Prostate gland (tissue), 2 donors: ENCODE measurements at places on chromosomes 1 and 21.
A peak's percentile ranks its signal among the peaks of the same experiment; 100 is the strongest.

- no peak for DNase-seq
Observed at GRCh38 chr1:21042929-21043605, 133.6 kb downstream of the EIF4G3 start.

DNA sequence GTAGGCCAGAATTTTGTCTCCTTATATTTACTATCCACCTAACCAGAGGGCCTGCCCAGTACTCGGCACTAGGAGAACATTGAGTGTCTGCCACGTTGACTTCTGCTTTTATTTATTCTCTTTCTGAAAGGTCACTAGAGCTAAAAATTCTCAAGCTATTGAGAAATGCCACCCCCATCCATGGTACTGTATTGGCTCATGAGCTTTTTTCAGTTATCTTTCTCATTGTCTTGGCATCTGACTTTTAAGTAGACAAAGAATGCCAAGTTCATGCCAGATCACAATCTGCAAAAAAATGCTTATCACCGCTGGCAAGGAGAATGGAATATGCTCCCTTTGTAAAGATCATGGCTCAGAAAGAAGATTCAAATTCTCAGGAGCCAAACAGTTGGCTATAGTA lies 49.8 kb upstream of the MROH9 start:
- DNase-seq, result no peak

- no peak for DNase-seq
Observed at GRCh38 chr1:64235181-64235580, 31.8 kb downstream of the UBE2U start.

GRCh38 chr1:207935166-207935583 lies 24.2 kb upstream of the CD34 start:
- no peak for DNase-seq

DNA sequence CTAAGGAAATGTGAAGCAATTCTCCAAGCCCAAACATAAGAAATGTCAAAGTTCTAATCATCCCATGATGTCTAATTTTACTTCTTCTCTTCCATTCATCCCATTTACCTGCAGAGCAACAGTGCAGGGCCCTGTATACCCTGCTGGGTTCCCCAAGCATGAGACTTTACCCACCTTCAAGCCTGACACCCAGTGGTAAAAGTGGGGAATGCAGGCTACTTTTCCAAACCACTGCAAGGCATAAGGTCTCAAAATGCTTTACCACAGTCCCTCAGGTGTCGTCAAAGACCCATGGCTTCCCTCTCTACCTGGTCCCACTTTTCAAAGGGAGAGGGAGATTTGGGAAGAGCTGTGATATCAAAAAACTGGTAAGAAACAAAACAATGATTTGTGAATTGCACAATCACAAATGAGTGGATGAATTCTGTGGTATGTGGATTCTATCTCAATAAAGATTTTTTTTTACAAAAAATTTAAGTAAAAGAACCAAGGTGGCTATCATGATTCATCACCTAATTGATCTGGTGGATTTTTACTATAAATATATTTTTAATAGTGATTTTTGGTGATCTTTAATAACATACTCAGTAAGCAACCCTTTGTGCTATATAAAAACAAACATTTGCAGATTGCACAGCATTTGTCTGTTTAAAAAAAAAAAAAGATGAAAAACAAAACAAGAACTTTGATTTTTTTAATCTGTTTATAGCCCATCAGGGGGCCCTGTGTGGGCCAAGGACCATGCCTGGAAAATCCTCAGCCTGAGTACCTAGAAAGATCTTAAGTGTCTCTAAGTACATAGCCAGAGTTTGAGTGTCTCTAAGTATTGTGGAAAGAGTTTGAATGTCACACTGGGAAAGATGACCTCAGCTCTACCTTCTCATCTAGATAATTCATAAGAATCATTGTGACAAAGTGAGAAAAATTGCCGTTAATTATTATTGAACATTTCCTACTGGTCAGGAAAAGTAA lies 73.1 kb upstream of the GJB5 start:
- DNase-seq, result peak; percentile 24

GRCh38 chr1:21822349-21822748 lies 10.3 kb downstream of the LDLRAD2 start:
- DNase-seq, result no peak

DNA sequence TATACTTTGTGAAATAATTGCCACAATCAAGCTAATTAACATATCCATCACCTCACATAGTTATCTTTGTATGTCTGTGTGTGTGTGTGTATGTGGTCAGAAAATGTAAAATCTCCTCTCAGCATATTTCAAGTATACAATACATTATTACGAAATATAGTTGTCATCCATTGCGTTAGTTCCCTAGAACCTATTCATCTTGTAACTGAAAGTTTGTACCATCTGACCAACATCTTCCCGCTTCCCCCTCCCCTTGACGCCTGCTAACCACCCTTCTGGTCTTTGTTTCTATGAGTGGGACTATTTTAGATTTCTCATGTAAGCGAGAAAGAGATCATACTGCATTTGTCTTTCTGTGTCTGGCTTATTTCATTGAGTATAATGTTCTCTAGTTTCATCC lies 455.3 kb downstream of the KCNT2 start:
- no peak for DNase-seq

DNA sequence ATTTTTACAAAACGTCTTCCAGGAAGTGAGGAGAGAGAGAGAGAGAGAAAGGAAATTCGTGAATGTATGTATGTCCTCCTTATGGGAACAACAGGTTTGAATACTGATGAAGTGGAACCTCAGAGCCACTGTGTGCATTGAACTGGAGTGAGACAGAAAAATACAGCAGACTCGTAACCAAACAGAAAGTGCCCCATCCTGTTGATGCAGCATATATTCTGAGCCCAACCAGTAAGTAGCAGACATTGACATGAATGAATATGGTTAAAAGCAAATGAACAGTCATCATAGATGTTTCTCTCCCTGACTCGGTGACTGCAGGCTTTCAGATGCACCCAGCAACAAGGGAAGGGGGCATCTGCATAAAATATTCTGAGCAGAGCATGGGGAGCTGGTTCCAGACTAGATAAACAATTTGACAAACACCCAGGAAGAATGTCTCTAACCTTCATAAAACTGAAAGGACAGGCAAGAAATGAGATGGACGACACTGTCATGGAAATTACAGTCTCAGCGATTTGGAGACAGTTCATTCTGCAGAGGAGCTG lies 471.0 kb upstream of the PBX1 start:
- DNase-seq, result no peak

- DNase-seq, result no peak
Observed at GRCh38 chr21:33829844-33830243, 85.8 kb downstream of the ATP5PO start.

DNA sequence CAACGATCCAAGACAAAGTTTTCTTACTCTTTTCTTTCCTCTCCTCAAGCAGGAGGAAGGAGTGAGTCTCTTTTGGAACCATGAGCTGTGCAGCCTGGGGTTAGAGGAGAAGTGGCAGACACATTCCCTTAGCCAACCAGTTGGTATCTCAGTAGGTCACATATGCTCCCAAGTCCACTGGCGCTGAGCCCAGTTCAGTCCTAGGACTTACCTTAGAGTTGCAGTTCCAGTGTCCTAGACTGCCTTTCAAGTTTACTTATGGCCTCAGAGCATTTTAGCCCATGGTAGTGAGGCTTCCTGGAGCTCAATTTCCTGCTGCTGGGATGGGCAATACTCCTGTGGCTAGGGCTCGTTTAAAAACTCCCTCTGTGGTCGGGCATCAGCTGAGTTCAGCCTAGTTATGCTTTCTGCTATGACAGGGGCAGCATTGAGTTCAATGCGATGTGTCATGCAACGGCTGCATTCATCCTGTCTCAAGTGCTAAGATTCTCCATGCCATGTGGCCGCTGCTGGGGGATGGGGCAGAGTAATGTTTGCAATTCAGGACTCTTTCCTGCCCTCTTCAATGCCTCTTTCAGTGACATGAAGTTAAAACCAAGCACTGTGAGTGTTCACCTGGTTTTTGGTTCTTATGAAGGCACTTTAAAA lies 103.8 kb downstream of the LRRC7 start:
- DNase-seq, result no peak

- DNase-seq, result no peak
Observed at GRCh38 chr21:37075214-37075770, 2.2 kb downstream of the TTC3 start.

DNA sequence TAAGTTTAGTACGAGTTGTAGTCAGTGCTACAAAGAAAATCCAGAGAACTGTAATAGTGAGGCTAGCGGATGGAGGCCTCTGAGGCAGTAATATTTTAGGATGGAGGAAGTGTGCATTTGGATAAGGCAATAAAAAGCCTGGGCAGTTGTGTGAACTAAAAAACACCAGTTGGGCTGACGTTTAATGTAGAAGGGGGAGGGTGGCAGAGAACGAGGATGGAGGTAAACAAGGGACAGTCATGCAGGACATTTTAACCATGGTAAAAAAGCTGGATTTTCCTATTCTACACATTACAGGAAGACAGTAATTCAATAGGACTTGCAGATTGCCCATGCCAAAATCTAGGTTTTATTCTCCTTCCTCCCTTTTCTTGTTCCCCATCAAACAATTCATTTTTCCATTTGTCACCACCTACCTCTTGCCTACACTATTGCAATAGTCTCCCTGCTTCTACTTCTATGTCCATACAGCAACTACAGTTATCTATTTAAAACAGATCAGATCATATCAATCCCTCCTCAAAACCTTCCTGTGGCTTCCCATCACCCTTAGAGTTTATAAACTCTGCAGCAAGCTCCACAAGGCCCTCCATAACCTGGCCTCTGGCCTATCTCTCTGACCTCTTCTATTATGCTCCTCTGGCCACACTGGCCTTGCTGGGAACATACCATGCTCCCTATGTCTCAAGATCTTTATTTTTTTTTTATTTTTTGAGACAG lies 27.7 kb downstream of the ERO1B start:
- no peak for DNase-seq

DNA sequence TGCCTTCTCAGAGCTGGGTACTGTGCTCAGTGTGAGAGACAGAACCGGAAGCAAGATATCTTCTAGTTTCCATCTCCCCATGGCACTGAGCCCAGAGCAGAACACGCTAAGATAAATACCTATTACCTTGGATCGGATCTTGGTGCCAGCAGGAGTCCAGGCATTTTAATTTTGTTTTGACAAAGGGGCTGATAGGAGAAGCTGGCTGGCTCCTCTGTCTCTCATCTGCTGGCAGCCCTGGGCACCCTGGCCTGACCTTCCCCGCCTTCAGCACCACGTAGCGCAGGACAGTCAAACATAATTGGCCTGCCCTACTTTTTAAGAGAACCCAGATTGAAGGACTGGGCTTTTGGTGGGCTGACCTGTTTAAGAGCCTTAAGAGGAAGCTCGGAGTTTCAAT lies 160.7 kb upstream of the KLHDC7A start:
- peak; percentile 80 for DNase-seq

DNA sequence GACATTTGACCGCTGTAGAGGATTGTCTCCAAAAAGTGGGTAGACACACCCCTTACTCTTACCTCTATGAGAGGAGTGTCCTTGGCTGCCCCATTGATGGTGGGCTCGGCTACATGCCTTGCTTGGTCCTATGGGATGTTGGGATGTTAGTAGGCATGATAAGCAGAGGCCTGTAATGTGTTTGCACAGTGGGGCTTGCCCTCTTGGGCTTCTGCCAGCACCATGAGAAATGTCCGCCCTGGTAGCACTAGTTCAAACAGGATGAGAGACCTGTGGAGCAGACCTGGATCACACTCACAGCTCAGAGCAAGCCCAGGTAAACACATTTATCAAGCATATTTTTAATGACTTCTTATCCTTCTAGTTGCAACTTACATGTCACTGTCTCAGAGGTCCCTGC lies 54.2 kb downstream of the SH3GLB1 start:
- DNase-seq, result no peak

GRCh38 chr1:168079761-168080160 lies 57.0 kb downstream of the GPR161 start:
- DNase-seq, result no peak

GRCh38 chr1:154463512-154463990 lies 38.5 kb upstream of the TDRD10 start:
- no peak for DNase-seq

GRCh38 chr1:1358433-1359271 lies at the start of gene MXRA8:
Gene MXRA8, minus strand, starts transcription at chr1:1358555. Its CDS starts 51 bp downstream, at chr1:1358504.
- no peak for DNase-seq

- DNase-seq, result no peak
Observed at GRCh38 chr1:77134359-77134758, 84.9 kb downstream of the PIGK start.

DNA sequence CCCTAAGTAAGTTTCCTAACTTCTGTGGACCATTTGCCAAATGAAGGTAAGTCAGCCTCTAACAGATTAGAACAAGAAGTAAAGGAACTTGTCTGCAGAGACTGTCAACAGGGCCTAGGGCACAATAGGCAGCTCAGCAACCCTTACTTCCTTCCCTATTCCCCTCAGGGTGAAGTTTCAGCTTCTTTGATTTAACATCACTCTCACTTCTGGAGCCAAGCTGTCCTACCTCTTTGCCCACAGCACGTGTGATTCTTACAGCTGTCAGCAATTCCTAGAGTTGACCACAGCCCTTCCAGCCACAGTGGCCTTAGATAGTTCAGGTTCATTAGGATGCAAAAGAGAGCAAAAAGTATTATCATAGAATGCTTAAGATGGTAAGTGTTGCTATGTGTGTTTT lies 7.6 kb upstream of the EIF4G3 start:
- no peak for DNase-seq

DNA sequence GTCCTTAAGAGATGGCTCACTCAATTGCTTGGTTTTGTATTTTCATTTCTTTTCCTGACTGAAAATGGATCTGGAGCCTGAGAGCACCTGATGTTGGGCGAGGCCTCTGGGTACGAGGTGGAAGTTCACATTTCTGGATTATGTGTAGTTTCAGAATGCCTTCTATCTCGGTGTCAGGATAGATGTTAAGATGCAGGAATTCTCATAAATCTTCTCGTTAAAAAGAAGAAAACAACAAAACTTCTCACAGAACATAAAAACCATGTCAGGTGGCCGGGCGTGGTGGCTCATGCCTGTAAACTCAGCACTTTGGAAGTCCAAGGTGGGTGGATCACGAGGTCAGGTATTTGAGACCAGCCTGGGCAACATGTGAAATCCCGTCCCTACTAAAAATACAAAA lies 101.8 kb downstream of the RHOU start:
- DNase-seq, result no peak

GRCh38 chr1:156928043-156928602 lies 7.7 kb downstream of the LRRC71 start:
- no peak for DNase-seq

- peak; percentile 61 for DNase-seq
Observed at GRCh38 chr1:161019751-161020495, 1.0 kb downstream of the F11R start.

GRCh38 chr1:202698276-202698675 lies 12.0 kb downstream of the SYT2 start:
- DNase-seq, result no peak

DNA sequence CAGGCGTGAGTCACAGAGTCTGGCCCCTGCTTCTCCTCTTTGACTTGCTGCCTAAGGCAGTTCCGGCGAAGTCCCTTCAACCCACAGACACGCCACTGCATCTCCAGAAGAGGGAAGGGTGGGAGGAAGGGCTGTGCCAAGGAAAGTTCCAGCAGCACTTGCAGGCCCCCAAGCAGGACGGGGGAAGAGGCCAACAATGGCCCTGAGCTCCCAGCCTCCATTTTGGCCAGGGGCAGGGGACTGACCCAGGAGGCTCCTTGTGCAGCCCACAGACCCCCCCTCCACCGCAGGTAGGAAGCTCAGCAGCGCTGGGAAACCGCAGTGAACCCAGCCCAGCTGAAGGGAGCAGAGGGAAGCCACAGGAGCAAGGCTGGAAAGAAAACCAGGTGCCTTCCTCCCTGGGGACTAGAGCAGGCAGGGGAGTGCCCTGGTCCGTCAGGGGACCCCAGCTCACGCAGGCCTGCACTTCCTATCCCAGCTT lies 35.4 kb downstream of the ACOT7 start:
- no peak for DNase-seq
